ENCODE measurements at places on chromosomes 2 and 18.
A peak's percentile ranks its signal among the peaks of the same experiment; 100 is the strongest.

DNA sequence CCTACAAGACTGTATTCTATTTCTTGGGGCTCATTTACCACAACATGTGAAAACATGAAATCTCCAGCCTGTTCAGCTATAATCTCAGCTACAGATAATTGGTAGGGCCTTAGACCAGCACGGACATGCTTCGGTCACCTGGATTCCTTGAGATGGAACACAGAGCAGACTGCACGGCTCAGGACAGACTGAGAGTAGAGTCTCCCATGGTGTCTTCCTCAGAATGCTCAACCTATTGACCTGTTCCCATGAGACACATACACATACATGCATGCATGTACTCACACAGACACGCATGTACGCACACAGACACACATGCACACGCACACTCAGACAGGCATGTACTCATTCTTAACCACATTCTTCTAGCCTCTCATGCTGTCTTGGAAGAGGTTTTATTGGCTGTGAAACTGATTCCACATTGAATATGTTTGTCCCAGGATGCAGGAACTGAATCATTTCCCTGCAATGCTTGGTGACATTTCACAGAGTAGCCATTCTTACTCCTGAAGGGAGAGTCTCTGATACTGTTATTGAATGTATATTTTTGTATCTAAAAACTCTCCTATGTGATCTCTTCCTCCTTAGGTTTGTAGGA lies 23.5 kb upstream of the BZW1 start:
- no peak for DNase-seq

DNA sequence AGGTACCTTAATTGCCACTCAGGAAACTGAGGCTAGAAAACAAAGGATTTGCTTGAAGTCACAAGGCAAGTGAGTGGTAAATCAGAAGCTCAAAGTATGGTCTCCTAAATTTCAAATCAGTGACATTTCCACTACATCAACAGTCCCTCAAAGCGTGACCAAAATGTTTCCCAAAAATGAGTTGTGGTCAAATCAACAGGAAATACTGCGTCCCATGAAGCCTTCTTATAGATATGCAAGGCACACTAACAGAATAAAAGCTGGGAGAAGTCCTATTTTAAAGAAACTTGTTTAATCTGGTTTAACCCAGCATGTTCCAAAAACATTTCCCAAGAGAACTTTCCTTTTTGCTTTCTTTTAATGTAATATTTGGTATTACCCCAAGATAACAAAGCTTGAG lies 249.4 kb downstream of the EXOC6B start:
- no peak for DNase-seq

GRCh38 chr2:20665243-20666004 lies 1.5 kb upstream of the GDF7 start:
- DNase-seq, result no peak

DNA sequence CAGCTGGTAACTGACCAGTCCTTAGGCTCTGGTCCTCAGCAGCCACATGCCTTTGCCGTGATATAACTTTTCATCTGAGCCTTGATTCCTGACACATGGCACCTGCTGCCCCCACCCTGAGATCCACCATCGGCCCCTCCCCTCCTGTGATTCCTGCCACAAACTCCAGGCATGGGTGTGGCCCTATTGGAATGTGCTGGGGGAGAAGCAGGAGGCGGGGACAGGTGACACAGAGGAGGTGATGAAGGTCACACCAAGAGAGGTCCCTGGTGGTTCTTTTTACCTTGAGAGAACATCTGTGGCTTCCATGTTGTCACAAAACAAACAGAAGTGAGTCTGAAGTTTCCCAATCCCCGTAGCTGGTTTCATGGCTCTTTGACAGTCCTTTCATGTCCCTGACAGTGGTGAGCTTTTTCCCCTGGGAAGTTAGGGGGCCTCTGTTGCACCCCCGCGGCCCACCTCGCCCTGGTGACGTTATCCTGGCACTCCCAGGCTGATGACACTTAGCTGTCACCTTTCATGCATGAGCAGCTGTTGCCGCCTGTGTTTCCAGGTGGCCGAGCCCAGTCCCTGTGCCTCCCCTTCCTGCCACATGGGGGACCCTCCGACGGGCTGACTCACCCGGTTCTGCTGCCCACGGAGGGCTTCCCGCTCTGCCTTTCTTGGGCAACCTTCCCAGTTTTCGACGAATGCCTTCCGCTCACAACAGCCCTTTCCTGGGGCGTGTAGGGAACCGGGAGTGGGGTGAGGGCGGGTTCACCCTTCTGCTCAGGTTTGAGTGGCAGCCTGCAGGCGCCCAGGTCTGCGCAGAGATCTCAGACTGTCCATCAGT lies 66.3 kb upstream of the GLI2 start:
- DNase-seq, result no peak

GRCh38 chr18:75041586-75041985 lies 167.4 kb downstream of the PTGR3 start:
- no peak for DNase-seq

- no peak for DNase-seq
Observed at GRCh38 chr2:53969285-53969967, 1.4 kb downstream of the PSME4 start.

DNA sequence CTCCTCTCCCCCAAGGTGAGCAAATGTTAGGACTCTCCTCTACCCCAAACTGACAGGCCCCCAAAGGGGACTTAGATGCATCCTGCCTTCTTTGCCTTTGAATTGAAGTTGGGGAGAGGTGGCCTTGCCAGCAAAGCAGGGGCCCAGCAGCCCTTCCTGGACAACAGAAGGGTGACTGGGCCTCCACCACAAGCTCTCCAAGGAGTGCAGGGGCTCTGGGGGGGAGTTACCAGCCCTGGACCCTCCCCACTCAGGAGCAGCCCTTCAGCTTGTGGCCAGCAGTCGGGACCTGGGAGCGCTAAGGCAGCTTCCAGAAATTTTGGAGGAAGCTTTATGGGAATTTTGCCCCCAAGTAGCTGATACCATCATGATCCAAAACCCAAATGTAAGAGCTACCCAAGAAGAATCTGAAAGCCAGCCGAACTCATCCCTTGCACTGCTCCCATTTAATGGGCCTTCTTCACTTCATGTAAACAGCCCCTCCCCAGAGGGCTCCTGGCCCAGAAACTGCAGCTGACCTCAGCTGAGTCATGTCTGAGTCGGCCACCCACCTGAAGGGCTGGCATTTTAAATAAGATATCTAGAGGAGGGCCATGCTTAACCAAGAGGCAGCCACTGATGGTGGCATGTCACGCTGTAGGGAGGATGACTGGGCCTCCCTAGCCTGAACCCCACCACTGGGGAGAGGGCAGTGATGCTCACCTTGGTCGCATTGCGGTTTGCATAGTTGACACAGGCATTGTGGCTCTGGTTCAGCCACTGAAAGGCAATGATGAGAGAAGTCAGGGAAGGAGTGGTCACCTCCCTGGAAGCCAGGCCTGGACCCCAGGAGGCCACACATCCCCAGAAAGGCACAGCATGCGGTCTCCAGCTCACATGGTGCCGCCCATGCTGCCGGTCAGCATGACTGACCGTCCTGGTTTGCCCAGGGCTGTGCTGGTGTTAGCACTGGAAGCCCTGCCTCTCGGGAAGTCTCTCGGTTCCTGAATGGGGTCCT lies 71.5 kb downstream of the SFXN5 start:
- no peak for DNase-seq

DNA sequence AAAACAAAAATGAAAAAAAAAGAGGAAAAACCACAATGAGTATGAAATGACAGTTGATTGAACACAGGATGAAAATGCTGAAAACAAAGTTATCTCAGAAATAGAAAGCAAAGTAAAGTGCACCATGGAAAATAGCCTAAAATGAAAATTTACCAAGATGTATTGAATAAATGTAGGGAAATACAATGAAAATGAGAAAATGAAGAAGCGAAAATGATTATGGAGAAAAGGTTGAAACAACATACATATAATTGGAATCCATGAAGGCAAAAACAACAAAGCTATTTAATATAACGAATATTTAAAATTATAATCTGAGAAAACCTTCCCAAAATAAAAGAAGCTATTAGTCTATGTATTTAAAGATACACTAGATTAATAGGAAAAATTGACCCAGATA lies 147.4 kb downstream of the TMEM18 start:
- no peak for DNase-seq

DNA sequence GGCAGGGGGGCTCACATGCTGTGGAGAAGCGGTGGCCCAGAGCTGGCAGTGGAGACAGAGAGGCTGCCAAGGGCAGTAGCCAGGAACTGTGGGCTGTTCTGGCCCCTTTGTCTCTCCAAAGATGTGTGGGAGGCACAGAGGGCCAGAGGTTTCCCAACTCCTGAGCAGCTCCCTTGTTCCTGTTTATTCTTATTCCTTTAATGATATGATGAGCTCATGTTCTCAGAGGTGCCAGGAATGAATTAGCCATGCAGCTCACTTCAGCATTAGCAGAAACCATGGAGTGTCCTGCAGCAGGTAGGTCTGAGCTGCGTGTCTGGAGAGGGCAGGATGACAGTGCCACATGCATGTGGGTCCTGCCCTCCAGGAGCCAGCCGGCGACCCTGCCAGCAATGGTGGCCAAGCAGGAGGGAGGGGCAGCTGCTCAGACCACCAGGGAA lies 77.9 kb upstream of the FZD7 start:
- DNase-seq, result no peak

DNA sequence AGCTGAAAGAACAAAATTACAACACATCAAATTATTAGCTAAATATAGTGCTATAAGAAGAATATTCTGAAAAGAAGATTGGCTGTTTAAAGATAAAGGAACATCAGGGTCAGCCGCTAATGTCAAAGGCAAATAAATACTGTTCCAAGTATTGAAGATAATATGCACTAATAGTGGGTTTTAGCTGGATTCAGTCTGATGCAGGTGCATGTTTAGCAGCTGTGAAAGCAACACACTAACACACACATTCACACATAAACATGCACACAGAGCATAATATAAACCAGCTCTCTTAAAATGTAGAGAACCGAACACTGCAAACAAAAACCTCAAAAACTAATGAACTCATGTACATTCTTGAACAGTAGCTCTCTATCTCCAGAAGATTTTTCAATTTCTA lies 634.6 kb downstream of the ERBB4 start:
- no peak for DNase-seq

DNA sequence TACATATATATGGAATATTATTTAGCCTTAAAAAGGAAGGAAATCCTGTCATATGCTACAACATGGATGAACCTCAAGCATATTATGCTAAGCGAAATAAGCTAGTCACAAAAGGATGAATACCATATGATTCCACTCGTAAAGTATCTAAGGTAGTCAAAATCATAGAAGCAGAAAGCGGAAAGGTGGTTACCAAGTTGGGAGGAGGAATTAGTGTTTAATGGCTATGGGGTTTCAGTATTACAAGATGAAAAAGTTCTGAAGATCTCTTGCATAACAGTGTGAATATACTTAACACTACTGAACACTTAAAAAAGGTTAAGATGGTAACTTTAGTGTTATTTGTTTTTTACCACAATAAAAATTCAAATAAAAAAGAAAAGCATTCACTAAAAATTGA lies 99.0 kb downstream of the MGAT5 start:
- DNase-seq, result no peak

- DNase-seq, result no peak
Observed at GRCh38 chr2:205754924-205755321, 72.6 kb downstream of the NRP2 start.

DNA sequence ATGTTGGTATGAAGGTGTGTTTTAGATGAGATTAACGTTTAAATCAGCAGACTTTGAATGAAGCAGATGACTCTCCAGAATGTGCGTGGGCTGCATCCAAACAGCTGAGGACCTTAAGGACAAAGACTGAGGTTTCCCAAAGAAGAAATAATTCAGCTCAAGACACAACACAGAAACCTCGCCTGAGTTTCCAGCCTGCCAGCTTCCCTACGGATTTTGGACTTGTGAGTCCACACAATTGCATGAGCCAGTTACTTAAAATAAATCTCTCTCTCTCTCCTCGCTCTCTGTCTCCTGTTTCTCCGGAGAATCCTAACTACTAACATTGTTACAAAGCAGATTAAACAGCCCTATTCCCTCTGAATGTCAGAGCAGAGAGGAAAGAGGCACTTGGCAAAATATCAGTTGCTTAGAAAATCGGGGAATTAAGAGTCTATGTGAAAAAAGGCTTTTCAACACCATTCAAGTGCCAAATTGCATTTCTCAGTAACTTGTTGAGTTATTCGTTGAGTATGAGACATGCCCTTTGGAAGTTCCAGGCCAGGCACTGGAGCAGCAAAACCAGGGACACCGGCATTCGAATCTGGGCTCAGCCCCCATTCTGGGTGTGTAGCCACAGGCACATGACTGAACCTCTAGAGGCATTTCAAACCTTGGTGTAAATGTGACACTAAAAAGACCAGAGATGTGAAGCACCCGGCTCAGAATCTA lies 174.6 kb upstream of the PID1 start:
- DNase-seq, result no peak

DNA sequence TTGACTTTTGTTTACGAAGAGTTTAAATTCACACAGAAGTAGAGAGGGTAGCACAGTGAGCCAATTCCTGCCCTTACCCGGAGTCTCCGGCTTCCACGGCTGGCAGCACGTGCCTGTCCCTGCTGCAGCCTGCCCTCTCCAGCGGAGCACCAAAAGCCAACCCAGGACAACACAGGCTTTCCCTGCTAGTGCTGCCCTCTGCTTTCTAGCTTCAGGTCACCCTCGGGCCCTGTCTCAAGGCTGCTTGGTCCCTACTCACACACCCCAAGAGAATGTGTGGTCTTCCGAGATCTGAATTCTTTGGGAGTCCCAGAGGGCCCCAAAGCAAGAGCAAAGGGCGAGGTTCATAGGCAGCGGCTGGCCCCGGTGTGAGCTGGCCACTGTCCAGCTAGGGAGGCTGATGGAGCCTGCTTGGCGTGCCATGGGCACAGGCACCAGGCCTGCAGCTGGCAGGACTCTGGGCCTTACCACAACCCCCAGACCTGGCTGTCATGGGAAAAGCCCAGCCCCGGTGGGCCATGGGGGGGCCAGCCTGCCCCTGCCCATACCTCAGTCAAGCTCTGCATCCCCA lies 7.0 kb upstream of the HS6ST1 start:
- DNase-seq, result no peak

GRCh38 chr2:41488888-41489287 lies 558.9 kb upstream of the PKDCC start:
- no peak for DNase-seq

GRCh38 chr2:77268626-77269025 lies 253.6 kb downstream of the LRRTM4 start:
- DNase-seq, result no peak

GRCh38 chr2:217943446-217944321 lies 59.1 kb downstream of the TNS1 start:
- DNase-seq, result peak; percentile 26

- no peak for DNase-seq
Observed at GRCh38 chr2:32489061-32489460, 132.2 kb downstream of the BIRC6 start.

DNA sequence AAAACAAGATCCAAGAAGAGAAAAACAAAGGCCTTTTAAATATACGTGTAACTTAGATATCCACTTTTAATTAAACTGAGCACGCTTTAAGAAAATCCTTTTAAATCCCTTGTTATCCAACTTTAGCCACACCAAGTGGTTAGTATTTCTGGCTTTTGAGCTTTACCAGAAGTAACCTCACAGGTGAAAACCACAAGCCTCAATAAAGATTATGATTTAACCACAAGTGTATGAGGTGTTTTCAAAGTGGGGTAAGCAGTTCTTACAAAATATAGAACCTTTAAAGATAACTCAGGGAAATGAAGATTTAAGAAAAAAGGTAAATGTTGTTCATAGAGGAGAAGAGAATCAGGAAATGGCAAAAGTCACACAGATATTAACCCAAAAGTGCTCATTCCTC lies 58.4 kb upstream of the CDCA7 start:
- no peak for DNase-seq

- no peak for DNase-seq
Observed at GRCh38 chr2:120314690-120315366, 31.1 kb upstream of the INHBB start.

Measured in NCI-H187 (cell line).